ENCODE measurements at places on chromosomes 7 and 10.

- DNase-seq: no peak
Observed at GRCh38 chr10:62182595-62182994, 86.0 kb downstream of the RTKN2 start.

GRCh38 chr10:73803680-73804286 lies 7.6 kb downstream of the NDST2 start:
- DNase-seq: no peak

GRCh38 chr7:31123321-31123720 lies 71.2 kb downstream of the ADCYAP1R1 start:
- DNase-seq: no peak

DNA sequence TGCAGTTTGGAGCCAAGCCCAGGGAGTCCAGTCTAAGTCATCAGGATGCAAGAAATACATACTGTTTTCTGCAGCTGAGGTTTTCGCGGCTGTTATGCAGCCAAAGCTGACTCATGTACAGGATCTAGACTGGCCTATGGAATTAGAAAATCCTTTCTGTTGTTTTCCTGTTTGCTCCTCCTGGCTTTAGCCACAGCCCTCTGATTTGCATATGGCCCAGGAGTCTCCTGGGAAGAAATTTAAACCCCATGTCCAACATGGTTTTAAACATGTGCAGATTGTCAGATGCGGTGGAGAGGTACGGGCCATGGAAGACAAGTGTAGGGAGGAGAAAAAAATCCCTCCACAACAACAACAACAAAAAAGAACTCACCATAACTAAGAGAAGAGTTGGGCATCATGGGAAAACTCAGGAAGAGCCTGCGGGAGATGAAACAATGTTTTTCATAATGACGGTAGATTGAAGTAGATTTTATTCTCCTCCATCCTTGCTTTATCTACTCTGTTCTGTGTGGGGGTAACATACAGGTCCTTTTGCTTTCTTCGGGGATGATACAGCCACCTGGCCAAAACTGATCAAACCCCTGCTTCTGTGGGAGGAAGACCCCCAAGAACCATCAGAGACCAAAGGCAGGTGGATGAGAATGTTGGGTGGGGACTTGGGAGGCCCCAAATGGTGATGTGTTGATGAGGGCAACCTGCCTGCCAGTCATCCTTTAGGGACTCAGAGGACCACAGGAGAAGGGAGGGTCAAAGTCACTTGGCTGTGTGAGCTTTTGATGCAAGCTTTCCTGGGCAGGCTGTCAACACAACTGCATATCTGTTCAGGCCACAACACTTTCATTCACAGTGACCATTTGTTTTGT lies 29.8 kb upstream of the GNA12 start:
- peak; percentile 92 for DNase-seq

DNA sequence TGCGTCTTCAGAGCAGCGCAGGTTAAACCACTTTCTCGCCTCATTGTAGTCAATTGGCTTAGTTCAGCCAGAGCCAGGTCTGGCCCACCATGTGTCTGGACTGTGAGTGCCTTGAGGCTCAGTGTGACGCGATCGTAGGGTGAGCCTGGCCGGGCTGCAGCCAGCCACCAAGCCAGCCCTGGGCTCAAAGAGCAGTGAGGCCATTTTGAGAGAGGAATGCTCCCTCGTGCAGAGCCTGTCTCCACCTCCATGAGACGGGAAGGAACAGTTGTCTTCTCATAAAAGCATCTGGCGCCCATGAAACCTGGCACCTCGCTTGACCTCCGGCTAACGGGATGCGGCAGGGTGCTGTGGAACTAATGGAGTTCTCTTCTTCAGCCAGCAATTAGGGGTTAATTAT lies 34.5 kb downstream of the LHPP start:
- no peak for DNase-seq

GRCh38 chr10:61319386-61320256 lies 133.6 kb downstream of the TMEM26 start:
- DNase-seq: peak; percentile 46

GRCh38 chr7:157404845-157405481 lies 68.2 kb downstream of the DNAJB6 start:
- peak; percentile 57 for DNase-seq

GRCh38 chr7:23247046-23247602 lies 549 bp downstream of the GPNMB start:
- DNase-seq: peak; percentile 11

DNA sequence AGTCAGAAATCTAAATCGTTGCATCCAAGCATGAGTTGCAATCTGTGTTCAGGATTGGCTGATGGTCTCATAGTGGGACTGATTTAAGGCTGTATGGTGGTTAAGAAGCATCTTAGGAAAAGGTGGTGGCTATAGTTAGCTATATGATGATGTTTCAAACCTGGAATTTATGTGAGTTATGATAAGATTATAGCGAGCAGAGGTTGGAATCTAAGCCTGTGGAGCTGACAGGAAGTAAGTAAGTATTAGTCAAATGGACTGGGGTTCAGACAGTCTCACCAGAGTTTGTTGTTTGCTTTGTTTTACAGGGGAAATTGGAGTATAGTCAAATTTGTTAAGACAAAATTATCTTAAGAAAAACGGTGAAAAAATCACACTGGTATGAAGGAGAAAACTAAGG lies 56.7 kb downstream of the ANKRD7 start:
- DNase-seq: no peak

- no peak for DNase-seq
Observed at GRCh38 chr10:80598951-80599350, 61.2 kb downstream of the SH2D4B start.

DNA sequence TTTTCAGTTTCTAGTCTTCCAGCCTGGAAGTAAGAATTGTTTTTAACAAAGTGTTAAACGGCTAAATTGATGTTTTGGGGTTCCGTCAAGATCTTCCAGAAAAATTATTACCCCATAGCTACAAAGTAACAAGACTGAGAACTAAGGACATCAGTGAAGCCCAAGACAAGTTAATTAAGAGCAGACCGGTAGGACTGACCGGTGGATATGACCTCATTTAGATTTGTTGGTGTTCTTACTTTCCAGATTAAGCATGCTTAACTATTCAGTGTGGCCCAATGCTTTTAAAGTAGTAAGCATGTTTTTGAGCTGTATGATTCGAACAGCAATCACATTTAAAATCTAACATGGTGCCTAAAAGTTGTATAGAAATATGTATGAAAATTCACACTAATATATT lies 73.1 kb upstream of the RPA3 start:
- no peak for DNase-seq

- no peak for DNase-seq
Observed at GRCh38 chr10:514137-514671, 175.3 kb downstream of the DIP2C start.
